ENCODE measurements at places on chromosomes 4 and X. TPM values are rescaled to one million over a fixed set of nuclear protein-coding genes. Genes with fewer than 3 reads are reported as not detected.

DNA sequence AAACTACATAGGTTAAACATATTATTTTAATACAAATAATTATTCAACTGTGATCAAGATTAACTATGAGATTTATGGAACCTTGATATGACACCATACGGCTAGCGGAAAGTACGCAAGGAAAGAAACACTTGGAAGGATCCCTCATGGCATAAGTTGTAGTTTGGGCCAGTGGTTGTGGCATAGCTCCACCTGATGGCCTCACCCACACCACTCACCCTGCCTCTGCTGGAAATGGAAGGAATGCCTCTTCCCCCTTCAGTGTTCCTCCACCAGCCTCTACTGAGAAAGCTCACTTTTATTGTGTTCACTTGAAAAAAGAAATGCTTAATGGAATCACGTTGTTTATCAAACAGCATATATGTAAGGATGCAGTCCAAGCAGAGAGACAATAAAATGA lies 86.4 kb downstream of the BMP15 start:
- no peak for DNase-seq

DNA sequence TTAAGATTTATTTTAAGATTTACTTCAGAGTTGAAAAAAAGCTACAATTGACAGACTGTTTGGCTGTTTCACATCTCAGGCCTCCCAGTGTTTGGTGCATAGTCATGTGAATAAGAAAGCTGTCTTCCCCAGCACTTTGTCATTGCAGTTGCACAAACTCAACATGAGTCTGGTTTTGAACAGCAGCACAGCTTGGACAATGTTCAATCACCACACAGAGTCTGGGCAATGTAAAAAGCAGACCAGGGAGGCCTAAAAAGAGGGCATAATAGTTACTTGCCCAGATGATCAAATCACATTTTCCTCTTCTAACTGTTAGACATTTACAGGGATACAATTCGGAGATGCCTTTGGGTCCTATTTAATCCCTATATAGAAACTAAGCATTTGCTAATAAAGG lies 1055.0 kb downstream of the RPA4 start:
- no peak for DNase-seq

GRCh38 chrX:19846995-19847790 lies 40.2 kb downstream of the SH3KBP1 start:
- DNase-seq: no peak

GRCh38 chr4:131137196-131137595 lies 2011.9 kb upstream of the PCDH10 start:
- DNase-seq: no peak

- no peak for DNase-seq
These were observed 314.9 kb upstream of the DIPK2B start for GRCh38 chrX:45515262-45516215.

- no peak for DNase-seq
These were observed 441.6 kb upstream of the PITX2 start for GRCh38 chr4:111064342-111064993.

DMD gene
- 65.2 TPM for total RNA-seq
